ENCODE measurements at places on chromosomes 5 and 9.

DNA sequence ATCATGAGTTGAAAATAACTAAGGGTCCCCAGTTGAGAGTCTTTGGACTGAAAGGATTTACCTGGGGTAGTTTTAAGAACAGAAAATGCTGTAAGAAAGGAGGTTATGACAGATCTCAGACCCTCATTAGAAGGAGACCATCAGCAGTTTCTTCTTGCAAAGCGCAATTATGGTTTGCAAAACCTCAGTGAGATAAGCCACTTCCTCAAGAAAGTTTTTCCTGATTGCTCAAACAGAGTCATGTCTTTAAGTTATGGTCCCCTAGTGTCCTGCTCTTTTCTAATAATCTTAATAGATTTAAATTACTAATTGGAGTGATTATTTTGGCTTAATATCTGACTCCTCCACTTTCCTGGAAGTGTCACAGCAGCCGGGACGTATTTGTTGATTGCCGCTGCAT lies 293.2 kb upstream of the KLF4 start:
- no peak for DNase-seq

DNA sequence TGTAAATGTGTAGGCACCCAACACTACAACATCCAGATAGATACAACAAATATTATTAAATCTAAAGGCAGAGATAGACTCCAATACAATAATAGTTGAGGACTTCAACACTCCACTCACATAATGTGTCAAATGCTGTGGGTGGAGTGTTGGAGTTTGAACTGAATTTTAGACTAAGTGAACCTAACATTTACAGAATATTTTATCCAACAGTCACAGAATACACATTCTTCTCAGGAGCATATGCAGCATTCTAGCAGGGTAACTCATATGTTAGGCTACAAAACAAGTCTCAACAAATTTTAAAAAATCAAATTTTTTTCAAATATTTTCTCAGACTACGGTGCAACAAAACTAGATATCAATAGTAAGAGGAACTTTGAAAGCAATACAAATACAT lies 648.7 kb upstream of the CDH18 start:
- DNase-seq: no peak

- peak; percentile 51 for DNase-seq
Observed at GRCh38 chr9:94065535-94065961, 18.7 kb upstream of the PTPDC1 start.

GRCh38 chr5:79851391-79851863 lies 139.6 kb downstream of the MTX3 start:
- DNase-seq: no peak

DNA sequence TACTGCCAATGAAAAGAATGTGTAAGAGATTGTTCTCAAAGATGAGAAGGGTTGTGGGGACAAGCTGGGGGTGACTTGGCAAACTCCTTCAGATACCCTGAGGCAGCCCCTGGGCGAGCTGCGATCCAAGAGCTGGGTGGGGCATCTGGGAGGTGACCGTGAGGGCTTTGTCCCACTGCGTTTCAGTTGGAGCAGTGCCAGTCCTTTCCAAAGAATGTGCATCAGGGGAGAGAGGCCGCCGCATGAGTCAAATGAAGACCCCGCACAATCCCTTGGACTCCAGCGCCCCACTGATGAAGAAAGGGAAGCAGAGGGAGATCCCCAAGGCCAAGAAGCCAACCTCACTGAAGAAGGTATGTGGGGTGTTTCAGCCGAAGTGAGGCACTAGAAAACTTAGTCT lies 28.4 kb downstream of the SECISBP2 start:
- no peak for DNase-seq

- no peak for DNase-seq
Observed at GRCh38 chr9:119477197-119477596, 108.0 kb upstream of the BRINP1 start.

GRCh38 chr9:15137658-15138356 lies 169.2 kb downstream of the TTC39B start:
- DNase-seq: no peak

DNA sequence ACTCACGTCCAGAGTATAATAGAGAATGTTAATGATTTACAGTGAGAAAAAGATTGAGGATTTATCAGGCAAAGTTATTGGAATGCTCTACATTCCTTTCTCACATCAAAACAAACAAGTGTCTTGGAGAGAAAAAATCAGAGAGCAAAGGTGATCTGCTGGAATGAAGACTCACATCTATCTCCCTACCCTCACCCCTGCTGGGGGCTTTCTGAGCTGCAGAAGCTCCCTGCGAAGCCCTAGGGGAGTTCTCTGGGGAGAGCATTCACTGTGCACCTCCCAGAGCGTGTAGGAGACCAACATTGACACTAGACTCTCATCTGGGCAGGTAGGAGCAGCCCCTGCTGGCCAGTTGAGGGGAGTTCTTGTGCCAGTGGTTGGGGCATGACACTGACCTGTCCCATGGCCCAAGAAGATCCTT lies 76.6 kb upstream of the ADAMTS16 start:
- DNase-seq: no peak

- DNase-seq: no peak
Observed at GRCh38 chr9:92164490-92164889, 49.3 kb upstream of the SPTLC1 start.

DNA sequence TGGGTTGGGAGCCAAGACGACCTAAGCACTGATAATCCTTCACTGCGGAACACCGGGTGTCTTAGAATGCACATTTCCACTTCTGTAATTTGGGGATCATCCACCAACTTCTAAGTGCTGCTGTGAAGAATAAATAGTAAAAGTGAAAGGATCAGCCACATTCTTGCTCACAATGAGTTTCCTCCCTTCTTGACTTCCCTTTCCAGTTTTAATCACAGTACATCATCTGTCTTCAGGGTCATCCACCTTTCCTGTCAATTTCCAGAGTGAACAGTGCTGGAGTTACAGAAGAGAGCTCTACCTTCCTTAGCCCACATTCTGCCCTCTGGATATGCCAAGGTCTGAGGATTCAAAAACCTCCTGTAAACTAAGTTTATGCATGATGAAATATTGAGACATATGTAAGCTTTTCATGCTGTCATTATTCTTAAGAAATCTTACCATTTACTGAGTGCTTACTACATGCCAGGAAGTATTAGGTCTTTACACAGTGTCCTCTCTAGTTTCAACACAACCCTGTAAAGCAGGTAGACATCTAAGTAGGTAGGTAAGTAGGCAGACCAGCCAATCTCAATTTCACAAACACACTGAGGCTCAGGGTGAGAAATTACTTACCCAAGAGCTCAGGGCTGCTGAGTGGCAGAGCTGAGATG lies 105.2 kb downstream of the CDK5RAP2 start:
- DNase-seq: no peak

GRCh38 chr9:98057138-98057799 lies 737 bp downstream of the NANS start:
- no peak for DNase-seq

GRCh38 chr9:98191671-98192502 lies 550 bp downstream of the CORO2A start:
- DNase-seq: peak; percentile 48

GRCh38 chr5:64457846-64458245 lies 48.0 kb upstream of the RGS7BP start:
- DNase-seq: no peak

GRCh38 chr5:107805824-107806223 lies 135.1 kb upstream of the EFNA5 start:
- DNase-seq: peak; percentile 2

GRCh38 chr5:161403996-161404395 lies 142.5 kb downstream of the GABRB2 start:
- no peak for DNase-seq

DNA sequence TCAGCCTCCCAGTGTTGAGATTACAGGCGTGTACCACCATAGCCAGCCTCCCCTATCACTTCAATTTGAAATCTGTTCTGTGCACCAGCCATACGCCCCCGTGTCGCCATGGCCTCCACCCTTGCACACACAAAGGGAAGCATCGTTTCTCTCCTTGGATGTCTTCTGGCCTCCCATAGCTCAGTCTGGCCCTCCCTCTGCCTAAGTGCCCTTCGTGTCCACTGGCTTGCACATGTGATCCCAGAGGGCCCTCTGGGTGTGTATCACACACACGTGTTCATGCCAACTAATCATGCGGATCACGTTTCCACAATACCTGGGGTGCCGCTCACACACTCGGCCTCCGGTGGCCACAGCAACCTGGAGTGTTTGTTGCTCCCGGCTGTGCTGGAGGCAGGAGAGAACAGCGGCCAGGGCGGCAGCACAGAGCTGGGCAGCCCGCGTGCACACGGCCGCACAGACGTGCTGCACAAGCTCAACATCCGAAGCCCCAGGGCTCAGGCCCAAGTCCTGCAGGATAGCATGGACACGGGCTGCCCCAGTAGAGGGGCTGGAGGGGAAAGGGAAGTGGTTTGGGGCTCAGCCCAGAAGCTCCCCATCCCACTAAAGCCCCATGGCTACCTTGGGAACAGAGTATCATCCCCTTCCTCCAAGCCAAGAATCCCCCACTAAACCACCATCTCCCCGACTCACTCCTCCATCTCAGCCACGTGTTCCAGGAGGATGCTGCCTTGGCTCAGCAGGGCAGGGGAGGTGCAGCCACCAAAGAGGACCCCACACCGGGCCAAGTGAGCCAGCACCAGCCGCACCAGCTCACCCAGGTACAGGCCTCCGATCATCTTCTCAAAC lies 10.9 kb downstream of the HK3 start:
- DNase-seq: peak; percentile 22

- no peak for DNase-seq
Observed at GRCh38 chr9:36120705-36121104, 15.8 kb upstream of the GLIPR2 start.

GRCh38 chr5:112625246-112625645 lies 112.4 kb upstream of the APC start:
- DNase-seq: no peak

GRCh38 chr5:88952996-88953643 lies 70.1 kb upstream of the MEF2C start:
- DNase-seq: peak; percentile 60

GRCh38 chr5:109905906-109906305 lies 216.2 kb downstream of the MAN2A1 start:
- DNase-seq: no peak

- DNase-seq: no peak
Observed at GRCh38 chr5:6868575-6869215, 155.5 kb downstream of the TENT4A start.

- DNase-seq: no peak
Observed at GRCh38 chr5:158660726-158661125, 439.0 kb downstream of the EBF1 start.

DNA sequence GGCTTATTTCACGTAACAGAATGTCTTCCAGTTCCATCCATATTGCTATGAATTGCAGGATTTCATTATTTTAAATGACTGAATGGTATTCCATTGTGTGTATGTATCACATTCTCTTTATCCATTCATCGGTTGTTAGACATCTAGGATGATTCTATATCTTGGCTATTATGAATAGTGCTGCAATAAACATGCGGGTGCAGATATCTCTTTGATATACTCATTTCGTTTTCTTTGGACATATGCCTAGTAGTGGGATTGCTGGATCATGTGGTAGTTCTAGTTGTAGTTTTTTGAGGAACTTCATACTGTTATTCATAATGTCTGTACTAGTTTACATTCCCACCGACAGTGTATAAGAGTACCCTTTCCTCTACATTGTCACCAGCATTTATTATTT lies 460.5 kb downstream of the MAN2A1 start:
- no peak for DNase-seq

DNA sequence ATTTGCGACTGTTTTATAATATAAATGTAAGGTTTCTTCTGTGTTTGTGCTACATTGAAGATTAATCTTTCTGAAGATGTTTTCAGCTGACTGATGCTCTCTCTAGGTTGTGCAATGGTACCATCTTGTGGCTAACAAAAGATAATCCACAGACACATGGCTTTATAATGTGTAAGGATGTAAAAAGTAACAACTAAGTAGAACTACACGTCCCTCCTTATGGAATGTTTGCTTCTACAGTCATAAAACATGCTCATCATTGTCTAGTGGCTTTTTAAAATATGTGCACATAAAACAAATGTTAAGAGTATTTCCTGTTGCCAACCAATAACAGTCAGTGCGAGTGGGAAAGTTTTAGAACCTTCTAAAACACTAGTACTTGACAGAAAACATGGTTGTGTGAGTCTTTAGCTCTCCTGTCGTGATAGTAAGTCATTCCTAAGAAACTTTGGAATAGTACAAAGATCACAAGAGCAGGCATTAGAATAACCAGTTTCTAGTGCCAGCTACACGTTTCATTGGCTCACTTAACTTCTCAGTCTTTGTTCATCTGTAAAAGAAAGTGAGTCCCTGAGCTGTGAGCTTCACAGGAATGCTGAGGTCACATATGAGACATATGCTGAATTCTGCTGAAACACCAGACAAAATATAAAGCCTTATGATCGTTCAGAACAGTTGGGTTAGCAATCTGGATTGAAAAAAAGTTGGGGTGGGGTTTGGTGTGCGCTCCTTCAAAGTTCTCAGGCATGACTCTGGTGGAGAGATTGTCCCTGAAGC lies 75.7 kb upstream of the GLIS3 start:
- DNase-seq: peak; percentile 1

- no peak for DNase-seq
Observed at GRCh38 chr5:106014262-106014661, 1656.5 kb downstream of the EFNA5 start.

- no peak for DNase-seq
Observed at GRCh38 chr5:95647886-95648860, 1.6 kb downstream of the RFESD start.

- no peak for DNase-seq
Observed at GRCh38 chr5:174273325-174273724, 227.8 kb downstream of the NSG2 start.

- no peak for DNase-seq
Observed at GRCh38 chr5:132019857-132020555, 8.5 kb upstream of the ACSL6 start.
